Left lung (tissue), 14 donors: ENCODE measurements at places on chromosomes 7 and 10. TPM values are rescaled to one million over a fixed set of nuclear protein-coding genes. Genes with fewer than 3 reads are reported as not detected.

ACSM6 gene
- 0.45 TPM for polyA plus RNA-seq

PRR15 gene
- 0.38 TPM for polyA plus RNA-seq

LIPM gene
- polyA plus RNA-seq = not detected

HOXA11 gene
- polyA plus RNA-seq = 0.15 TPM

CALHM2 gene
- polyA plus RNA-seq = 11.1 TPM

DIP2C gene
- 21.3 TPM for polyA plus RNA-seq

CFAP58 gene
- polyA plus RNA-seq = 1.8 TPM

HECW1 gene
- polyA plus RNA-seq = 2.9 TPM

NPSR1 gene
- polyA plus RNA-seq = not detected

OTUD1 gene
- polyA plus RNA-seq = 12.6 TPM

ODAD2 gene
- 4.6 TPM for polyA plus RNA-seq

GRCh38 chr7:93861325-93861949, 29.1 kb downstream of the TFPI2 start:
- DNase-seq = no peak

DNA sequence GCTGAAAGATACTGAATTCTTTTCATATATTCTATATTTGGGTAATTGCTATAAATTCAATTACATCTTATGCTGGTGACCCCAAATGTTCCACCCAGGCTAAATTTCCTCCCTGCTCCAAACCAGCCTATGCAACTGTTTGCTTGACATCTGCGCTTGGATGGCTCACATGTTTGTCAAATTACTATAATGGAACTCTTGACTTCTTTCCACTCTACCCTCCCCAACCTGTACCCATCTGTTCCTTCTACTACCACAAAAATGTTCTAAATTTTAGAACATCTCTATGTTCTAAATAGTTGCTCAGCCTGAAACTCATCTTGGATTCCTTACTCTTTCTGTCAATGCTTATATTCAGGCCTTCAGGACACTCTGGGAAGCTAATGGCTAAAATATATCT, 249.9 kb upstream of the SMIM30 start:
- DNase-seq = no peak

GRCh38 chr10:718143-718700, 28.8 kb upstream of the DIP2C start:
- no peak for DNase-seq

DNA sequence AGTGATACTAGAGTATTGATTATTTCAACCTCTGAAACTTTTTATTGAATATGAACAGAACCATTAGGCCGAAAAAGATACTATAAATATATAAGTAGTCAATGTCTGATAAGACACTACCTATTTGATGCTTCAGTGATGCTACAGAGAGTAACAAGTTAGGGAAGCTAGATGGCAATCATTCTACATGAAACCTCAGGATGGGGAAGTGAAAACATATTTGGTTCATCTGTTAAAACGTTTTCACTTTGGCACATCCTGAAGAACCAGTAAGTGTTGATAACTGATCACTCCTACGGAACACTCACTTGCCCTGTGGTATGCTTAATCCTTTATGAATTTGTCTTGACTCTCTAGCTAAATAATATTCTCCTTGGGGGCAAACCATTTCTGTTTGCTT, 1064.9 kb downstream of the NXPH1 start:
- no peak for DNase-seq

DNA sequence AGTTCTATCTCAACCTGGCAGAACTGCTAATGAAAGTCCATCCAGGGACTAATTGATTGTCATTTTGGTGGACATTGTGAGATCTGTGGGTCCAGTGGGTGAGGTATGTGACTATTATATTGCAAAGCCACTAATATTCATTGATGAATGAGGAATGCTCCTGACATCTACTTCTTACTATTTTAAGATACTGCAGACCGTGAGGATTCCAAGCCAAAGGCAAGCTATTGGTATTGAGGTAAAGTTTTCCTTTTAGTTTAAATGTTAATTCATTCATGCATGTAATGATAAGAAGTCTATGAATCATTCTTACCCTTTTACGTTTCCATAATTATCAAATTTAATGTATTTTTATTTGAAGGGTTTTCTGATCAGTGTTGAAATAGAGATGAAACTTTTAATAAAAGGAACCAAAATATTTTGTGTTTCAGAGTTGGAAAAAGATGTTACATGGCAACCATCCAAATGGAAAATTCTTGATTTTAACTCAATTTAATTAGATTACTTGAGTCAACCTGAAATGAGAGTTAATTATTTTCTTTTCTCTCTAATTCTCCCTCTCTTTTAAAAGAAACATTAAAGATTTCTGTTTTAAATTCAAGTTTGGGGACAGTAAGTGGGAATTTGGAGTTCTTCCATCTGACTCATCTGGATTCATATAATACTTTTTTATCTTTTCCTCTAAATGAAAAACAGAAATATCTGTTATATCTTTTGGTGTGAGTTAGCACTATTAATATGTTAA, 39.6 kb downstream of the NUP205 start:
- no peak for DNase-seq

DNA sequence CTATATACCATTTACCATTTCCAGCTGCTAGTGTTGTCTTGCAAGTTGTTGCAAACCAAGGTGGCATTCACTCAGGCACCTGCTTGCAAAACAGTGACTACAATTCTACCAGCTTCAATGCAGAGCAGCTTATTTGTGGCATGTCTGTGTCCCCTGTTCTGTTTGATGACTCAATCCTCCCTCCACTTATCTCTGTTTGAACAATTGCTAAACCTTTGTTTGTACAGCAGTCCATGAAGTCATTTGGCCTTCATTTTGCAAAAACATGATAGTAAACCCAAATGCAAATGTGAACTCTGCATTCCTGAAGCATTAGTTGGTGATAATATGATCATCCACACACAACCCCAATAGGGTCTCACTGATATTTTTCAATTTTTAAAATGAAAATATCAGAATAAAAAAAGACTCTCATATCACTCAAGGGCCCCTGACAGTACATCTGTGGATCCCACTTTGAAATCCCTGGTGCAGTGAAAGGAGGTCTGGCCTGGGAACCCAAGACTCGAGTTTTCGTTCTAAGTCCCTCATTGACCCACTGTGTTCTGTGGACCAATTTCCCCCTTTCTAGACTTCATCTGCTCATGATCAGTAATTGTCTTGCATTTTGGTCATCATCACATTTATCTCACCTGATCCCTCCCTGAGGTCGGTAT, 425.4 kb downstream of the RPS24 start:
- no peak for DNase-seq

- no peak for DNase-seq
Observed at GRCh38 chr7:148223738-148224137, 366.8 kb upstream of the C7orf33 start.

DNA sequence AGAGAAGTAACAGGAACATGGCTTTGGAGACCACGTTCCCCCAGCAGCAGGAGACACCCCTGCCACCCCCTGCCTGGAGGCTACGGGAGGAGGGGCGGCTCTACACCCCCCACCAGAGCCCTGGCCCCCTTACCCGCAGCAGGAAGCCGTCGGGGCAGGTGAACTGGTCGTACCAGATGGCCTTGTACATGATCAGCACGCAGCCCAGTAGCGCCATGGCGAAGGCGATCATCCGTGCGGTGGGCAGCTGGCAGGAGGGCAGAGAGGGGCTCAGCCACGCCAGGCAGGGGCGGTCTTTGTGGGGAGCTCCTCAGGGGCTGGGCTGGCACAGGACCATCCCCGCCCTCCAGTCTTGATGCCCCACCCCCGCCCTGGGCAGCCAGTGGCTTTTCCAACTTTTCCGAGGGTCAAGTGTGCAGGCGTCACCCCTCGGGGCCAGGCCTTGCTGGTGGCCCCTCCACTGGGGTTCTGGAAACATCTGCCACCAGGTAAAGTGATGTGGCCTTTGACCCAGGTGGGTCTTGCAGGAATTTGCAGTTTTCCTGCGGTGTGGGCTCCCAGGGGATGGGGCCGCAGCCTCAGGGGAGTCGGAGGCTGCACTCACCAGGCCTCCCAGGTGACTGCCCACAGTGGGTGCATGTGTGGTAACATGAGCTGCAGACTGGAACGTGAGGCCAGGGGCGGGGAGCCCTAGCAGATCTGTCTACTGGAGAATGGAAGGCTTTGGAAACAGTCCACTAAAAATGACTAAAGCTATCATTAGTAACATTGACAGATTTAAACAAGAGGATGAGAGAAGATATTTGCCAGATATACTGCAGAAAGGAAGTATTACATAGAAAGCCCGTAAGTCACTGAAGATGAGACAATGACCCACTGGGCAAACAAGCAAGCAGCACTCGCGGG, 9.7 kb downstream of the CALY start:
- DNase-seq = peak; percentile 53

DNA sequence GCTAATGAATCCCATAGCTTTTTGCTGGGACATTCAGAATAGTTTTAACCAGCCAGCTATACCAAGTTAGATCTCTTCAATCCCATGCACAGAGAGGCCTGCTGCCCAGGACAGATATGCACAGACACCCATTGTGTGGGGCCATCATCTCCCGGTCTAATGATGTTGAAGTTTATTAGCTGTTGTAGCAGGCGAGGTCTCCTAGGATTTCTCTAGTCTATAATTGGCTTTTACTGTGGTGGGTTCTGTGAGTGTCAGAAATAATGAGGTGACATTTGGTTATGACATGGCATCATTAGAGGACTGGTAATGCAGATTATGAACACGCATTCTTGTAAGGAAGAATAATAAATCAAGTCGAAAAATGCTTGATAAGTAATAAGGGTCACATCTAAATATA, 81.4 kb upstream of the PLPP4 start:
- DNase-seq = no peak

- no peak for DNase-seq
Observed at GRCh38 chr7:139931190-139931934, 102.3 kb downstream of the TBXAS1 start.

DNA sequence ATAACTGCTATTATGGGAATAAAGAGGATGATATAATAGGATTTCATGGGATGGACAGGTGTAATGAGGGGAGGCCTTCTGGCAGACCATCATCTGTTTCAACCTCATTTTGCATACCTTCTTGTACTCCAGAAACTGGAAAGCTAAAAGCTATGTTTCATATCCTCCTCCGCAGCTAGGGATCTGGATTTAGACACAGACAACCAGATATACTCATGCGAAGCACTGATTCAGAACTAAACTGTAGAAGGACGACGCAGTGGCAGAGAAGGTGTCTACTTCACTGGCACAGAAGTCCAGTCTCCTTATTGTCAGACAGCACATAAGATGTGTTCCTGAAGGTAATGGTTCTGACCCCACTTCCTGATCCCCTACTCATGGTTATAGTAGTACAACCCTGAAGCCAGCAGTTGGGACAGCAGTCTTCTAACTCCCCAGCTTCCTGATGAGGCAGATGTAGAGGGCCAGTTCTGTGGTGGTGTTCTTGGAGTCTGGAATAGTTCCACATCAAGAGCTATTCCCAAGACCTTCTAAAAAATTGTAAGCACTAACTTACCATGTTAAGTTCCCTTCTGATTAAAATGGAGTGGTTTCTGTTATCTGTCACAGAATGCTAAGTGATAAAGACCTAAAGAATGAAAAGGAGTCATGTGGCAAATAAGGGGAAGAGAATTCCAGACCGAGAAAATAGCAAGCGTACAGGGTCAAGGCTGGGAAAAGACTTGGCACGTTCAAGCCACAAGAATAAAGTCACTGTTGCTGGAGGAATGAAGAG, 550.3 kb downstream of the GRM8 start:
- no peak for DNase-seq

- no peak for DNase-seq
Observed at GRCh38 chr7:124989911-124990310, 60.3 kb upstream of the POT1 start.

- no peak for DNase-seq
Observed at GRCh38 chr7:82080254-82080927, 310.5 kb upstream of the HGF start.

DNA sequence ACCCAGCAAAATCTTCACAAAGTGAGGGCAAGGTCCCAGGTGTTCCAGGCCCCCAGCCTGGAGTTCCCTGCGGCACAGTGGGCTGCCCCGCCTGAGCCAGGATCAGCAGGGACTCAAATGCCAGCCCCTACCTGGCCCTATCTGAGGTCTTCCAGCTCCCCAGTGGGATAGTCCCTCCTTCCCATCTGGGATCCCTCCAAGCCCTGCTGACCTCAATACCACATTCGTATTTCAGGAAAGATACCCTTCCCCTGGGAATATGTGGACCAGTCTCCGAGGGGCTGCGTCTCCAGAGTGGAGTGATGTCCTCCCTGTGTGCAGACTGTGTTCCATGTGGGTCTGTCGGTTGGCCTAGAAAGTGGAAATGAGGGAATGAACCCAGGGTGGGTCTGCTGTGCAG, 40.9 kb downstream of the ELFN1 start:
- DNase-seq = no peak

GRCh38 chr10:112755446-112756234, 194.4 kb upstream of the TCF7L2 start:
- DNase-seq = no peak

DNA sequence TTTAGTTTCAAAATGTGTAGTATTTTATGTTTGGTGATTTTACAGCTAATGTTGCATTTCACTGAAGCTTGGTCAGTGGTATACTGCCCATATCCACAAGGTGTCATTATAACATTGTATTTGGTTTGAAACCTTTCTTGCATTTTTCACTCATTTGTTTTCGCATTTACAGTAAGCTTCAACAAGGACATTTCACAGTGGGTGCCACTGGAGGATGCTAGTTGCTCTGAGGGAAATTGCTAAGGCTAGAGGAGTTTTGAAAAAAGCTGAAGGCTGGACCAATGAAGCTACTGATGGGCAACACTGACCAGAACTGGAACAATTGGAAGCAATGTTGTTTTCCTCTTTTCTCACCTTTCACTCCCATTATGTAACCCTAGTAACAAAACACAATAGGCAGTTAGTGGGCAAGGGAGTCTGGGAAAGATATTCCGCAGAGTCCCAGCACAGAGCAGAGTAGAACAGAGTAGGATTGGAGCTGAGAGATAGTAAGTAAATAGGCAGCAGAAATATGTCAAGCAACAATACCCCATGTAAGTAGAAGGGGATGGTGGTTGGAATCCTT, 23.6 kb upstream of the SRI start:
- DNase-seq = no peak

DNA sequence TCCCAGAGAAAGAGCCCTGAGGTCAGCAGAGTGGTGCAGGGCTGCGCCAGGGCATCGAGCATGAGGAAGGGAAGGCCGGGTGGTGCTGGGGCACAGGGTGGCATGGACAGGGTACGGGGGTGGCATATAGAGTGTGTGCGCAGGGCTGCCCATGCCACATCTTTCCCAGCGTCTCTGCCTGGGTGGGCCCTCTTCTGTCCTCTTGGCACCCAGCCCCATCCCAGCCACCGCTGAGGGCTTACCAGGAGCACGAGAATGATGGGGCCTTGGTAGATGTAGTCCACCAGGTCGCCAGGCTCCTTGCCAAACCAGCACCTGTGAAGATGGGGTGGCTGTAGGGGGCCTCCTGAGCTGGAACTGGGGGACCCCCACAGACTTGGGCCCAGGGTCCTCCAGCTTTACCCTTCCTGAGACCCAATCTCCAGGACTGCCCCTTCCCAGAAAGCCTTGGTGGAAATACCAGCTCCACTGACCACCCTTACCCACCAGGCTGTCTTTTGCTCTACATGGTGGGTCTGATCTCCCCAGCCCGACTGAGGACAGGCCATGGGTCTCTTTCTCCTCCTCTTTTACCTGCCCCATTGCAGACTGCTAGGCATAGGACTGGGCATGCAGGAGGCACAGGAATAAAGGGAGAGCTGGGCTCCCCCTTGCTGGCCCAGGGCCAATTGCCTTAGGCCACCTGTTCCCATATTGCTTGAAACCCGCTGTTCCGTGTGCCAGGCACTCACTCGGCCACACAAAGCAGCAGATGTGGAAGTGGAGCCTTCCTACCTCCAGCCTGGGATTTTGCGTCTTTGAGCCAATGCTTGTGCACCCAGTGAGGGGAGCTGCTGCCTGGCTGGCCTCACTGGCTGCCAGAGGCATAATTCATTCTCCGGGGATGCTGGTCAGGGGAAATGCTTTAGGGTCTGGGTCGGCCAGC, 21.7 kb downstream of the CRHR2 start:
- DNase-seq = no peak

- no peak for DNase-seq
Observed at GRCh38 chr7:14602851-14603250, 299.7 kb downstream of the DGKB start.
